Gastrocnemius medialis (tissue), 4 donors: ENCODE measurements at places on chromosomes 12 and 14. TPM values are rescaled to one million over a fixed set of nuclear protein-coding genes. Genes with fewer than 3 reads are reported as not detected.

CFAP251 gene
- 4.9 TPM for total RNA-seq

DNA sequence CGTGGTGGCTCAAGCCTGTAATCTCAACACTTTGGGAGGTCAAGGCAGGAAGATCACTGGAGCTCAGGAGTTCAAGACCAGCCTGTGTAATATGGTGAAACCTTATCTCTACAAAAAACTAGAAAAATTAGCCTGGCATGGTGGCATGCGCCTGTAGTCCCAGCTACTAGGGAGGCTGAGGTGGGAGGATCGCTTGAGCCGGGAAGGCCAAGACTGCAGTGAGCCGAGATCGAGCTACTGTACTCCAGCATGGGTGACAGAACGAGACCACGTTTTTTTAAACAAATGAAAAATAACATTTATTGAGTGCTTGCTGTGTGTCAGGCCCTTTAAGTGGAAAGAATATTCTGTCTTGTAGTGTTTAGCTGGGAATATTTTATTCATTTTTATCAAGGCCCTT, 26.6 kb upstream of the CLMN start:
- no peak for DNase-seq
- no peak overlapping the region for H3K27ac ChIP-seq
- no peak overlapping the region for H3K4me3 ChIP-seq
- H3K4me1 ChIP-seq = no peaks in the 10 kb centered on the region
- no peaks in the 10 kb centered on the region for H3K36me3 ChIP-seq

ATP5MC2 gene
- 614 TPM for total RNA-seq

KLC1 gene
- 217 TPM for total RNA-seq

- no peak overlapping the region for H3K4me3 ChIP-seq
- H3K4me1 ChIP-seq = peaks cover 50% of the 10 kb centered on the region
- H3K27me3 ChIP-seq = no peaks in the 10 kb centered on the region
- no peaks in the 10 kb centered on the region for H3K36me3 ChIP-seq
These were observed 16.4 kb downstream of the BAG5 start for GRCh38 chr14:103545915-103546651.

DNA sequence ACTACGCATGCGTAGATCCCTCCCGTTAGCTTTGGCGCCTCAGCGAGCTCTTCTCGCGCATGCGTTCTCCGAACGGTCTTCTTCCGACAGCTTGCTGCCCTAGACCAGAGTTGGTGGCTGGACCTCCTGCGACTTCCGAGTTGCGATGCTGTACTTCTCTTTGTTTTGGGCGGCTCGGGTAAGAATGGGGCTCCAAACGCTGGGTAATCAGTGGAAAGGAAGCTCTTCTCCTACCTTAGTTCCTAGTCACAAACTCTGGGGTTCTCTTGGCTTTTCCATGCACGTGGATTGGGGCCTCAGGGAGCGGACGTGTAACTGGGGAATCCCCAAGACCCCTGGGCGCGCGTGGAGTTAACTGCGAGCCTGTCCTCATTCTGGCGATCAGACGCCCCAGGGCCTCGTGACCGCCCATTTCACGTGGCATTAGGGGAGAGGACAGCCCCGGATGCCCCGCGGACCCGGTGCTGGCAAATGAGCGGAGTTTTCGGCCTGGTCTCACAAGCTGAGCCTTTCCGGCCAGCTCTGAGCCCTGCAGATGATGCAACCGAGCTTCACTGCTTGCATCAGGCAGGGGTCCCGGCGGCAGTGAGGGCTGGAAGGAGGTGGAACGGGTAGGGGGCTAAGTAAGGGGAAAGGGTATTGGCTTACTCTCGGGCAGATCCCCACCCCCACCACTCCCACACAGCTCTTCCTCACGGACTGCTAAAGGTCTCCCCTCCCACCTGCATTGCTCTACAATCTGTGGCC, at the start of gene SHMT2:
Gene SHMT2, plus strand, starts transcription at position 78 of the 747 bp plus-strand sequence. Its CDS starts 68 bp downstream, at position 146.
- peak; percentile 91 for DNase-seq
- H3K27ac ChIP-seq = peak within 1 kb of the TSS; percentile 81
- H3K27me3 ChIP-seq = peaks cover 15% of the 10 kb centered on the region
- peak within 1 kb of the TSS; percentile 84 for H3K4me3 ChIP-seq

DNA sequence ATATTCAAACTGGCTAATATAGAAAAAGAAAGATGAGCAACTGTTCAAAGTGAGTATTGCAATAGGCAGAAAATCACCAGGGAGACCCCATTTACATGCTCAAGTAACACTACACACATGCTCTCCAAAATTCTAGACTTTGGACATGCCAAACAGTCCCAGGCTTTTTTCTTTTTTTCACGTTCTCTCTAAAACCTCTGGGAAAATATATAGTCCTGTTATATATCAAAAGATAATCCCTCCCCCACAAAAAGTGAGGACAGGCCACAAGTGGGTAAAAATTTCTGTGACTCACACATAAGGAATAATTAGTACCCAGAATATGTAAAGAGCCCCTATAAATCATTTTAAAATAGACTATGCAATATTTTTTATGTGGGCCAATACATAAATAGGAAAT, 55.2 kb downstream of the EFCAB11 start:
- no peak overlapping the region for H3K4me3 ChIP-seq
- DNase-seq = no peak
- no peak overlapping the region for H3K27ac ChIP-seq
- H3K36me3 ChIP-seq = no peaks in the 10 kb centered on the region

MAGOHB gene
- total RNA-seq = 6.3 TPM

- H3K27ac ChIP-seq = no peak overlapping the region
- no peak overlapping the region for H3K4me3 ChIP-seq
- no peak for DNase-seq
- H3K36me3 ChIP-seq = peaks cover 14% of the 10 kb centered on the region
These were observed 27.4 kb downstream of the DNM1L start for GRCh38 chr12:32706335-32707024.

GRCh38 chr12:22014041-22014782, 31.8 kb upstream of the CMAS start:
- peak overlapping the region; percentile 6 for H3K27ac ChIP-seq
- DNase-seq = no peak
- no peaks in the 10 kb centered on the region for H3K36me3 ChIP-seq
- no peak overlapping the region for H3K4me3 ChIP-seq
- no peaks in the 10 kb centered on the region for H3K4me1 ChIP-seq

TAS2R42 gene
- total RNA-seq = not detected

- H3K4me3 ChIP-seq = no peak overlapping the region
- H3K27me3 ChIP-seq = no peaks in the 10 kb centered on the region
- peaks cover 72% of the 10 kb centered on the region for H3K36me3 ChIP-seq
- no peak for DNase-seq
- H3K27ac ChIP-seq = no peak overlapping the region
- no peaks in the 10 kb centered on the region for H3K4me1 ChIP-seq
These were observed 38.5 kb downstream of the LRIG3 start for GRCh38 chr12:58881816-58882215.

DIO2 gene
- total RNA-seq = 30.1 TPM

DNA sequence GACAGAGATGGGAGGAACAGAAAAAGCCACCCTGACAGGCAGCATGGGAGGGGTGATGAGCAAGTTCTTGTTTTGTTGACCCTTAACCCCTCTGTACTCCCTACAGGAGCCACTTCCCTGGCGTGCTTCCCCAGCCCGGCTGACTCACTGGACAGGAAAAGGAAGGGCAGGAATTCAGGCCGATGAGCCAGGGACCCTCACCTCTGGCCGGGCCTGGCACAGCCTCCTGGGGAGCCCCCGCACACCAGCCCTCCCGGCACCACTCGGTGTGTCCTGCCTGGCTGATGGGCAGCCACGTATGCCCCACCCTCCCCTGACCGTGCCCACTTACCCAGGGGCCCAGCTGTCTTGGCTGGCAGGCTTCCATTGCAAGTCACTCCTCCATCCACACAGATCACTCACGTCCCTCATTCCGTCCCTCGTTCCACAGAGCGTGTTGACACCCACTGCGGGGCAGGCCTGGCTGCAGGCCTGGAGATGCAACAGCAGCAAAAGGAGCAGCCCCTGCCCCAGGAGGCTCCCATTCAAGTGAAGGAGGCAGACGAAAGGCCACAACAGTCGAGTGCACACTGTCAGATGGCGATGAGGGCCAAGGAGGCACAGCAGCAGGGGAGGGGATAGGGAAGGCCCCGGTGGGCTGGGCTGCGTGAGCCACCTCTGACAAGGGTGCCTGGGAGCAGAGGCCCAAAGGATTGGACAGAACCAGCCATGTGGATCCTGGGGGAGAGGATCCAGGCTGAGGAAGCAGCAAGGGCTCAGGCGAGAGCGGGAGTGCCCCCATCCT, 19.7 kb upstream of the CD9 start:
- H3K4me3 ChIP-seq = no peak overlapping the region
- H3K4me1 ChIP-seq = peaks cover 25% of the 10 kb centered on the region
- no peaks in the 10 kb centered on the region for H3K27me3 ChIP-seq
- peak overlapping the region; percentile 49 for H3K27ac ChIP-seq
- DNase-seq = peak; percentile 44

NRIP2 gene
- total RNA-seq = 5.2 TPM

- H3K27me3 ChIP-seq = peaks cover 4% of the 10 kb centered on the region
- no peak overlapping the region for H3K27ac ChIP-seq
- H3K4me3 ChIP-seq = no peak overlapping the region
These were observed 73.9 kb downstream of the NEDD1 start for GRCh38 chr12:96980991-96981414.

GRCh38 chr12:126944684-126945083, 1322.3 kb upstream of the TMEM132C start:
- no peaks in the 10 kb centered on the region for H3K4me1 ChIP-seq
- no peaks in the 10 kb centered on the region for H3K27me3 ChIP-seq
- no peak overlapping the region for H3K4me3 ChIP-seq
- H3K36me3 ChIP-seq = no peaks in the 10 kb centered on the region
- no peak overlapping the region for H3K27ac ChIP-seq
- DNase-seq = no peak

DNA sequence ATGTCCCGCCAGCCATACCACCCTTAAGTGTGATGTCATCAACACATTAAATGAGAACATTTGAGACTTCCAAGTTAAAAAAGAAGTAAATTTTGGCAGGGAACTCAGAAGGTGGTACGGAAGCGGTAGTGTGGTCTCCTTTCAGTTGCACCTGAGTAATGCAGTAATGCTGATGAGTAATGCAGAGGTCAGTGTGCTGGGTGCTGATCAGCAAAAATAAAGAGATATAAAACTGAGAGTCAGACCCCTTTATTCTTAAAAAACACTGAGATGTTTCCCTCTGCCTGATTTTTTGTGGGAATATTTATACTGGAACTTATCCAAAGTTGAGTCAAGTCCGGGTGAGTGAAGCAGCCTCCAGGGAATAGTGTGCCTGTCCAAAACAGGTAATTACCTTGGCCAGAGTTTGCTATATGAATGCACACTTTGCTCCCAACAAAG, 370.6 kb upstream of the PRICKLE1 start:
- peaks cover 3% of the 10 kb centered on the region for H3K4me1 ChIP-seq
- H3K27ac ChIP-seq = no peak overlapping the region
- no peaks in the 10 kb centered on the region for H3K27me3 ChIP-seq
- H3K36me3 ChIP-seq = no peaks in the 10 kb centered on the region

PRB2 gene
- total RNA-seq = not detected

- no peaks in the 10 kb centered on the region for H3K27me3 ChIP-seq
- H3K4me3 ChIP-seq = no peak overlapping the region
- no peak overlapping the region for H3K27ac ChIP-seq
These were observed 251.2 kb downstream of the ACSS3 start for GRCh38 chr12:81329085-81329484.

PYGL gene
- total RNA-seq = 6.6 TPM

DNA sequence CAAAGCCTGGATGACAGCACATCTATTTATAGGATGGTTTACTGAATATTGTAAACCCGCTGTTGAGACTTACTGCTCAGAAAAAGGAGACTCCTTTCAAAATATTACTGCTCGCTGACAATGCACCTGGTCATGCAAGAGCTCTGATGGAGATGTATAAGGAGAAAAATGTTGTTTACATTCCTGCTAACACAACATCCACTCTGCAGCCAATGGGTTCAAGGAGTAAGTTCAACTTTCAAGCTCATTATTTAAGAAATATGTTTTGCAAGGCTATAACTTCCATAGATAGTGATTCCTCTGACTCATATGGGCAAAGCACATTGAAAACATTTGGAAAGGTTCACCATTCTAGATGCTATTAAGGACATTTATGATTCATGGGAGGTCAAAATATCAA, 201.7 kb downstream of the SNAPC1 start:
- H3K27me3 ChIP-seq = no peaks in the 10 kb centered on the region
- no peaks in the 10 kb centered on the region for H3K4me1 ChIP-seq
- DNase-seq = no peak
- H3K36me3 ChIP-seq = no peaks in the 10 kb centered on the region

DNA sequence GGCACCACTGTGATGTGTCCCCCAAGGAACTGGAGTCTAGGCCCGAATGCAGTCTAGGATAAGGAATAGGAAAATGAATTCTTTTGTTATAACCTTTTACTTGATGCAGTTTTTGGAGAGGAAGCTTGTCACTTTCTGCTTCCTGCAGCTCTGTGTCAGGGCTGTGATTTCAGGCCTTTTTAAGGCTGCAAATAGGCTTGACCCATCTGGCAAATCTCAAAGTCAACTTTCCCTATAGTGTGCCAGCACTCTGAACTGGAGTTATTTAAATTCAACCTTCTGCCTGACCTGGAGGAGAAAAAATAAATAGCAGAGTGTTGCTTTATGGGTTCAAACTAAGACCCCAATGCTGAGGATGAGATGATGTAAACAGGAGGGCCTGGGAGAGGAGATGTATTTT, 51.8 kb upstream of the CEP83 start:
- DNase-seq = no peak
- no peaks in the 10 kb centered on the region for H3K27me3 ChIP-seq
- no peak overlapping the region for H3K4me3 ChIP-seq

GYS2 gene
- 0.11 TPM for total RNA-seq

- H3K4me3 ChIP-seq = no peak overlapping the region
- no peak for DNase-seq
- H3K4me1 ChIP-seq = no peaks in the 10 kb centered on the region
These were observed 16.2 kb downstream of the OTX2 start for GRCh38 chr14:56794088-56794556.

DNA sequence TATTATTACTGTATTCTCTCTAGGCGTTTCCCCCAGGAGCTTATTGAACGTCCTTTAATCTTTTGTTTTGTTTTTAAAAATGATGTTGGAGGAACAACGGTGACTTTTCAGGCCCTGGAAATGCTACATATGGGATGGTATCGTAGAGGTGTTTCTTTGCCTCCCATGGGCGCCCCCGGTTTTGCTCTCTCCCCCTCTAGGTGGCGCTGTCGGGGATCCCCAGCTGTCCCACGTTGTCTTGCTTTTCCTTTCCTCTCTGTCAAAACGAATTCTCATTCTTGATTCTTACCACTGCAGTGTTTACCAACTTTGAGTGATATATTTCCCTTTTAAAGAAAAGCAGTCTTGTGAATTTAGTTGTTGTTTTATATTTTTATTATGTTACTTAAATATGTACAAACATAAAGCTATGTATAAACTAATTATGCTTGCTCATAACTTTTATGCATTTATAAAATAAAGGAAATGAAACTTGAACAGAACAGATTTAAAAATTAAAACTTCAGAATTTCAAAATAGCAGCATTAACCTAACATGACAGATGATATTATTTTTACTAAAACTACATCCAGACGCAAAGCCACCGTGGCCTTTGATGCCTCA, 171.9 kb downstream of the RGS6 start:
- no peaks in the 10 kb centered on the region for H3K4me1 ChIP-seq
- DNase-seq = no peak
- H3K27me3 ChIP-seq = no peaks in the 10 kb centered on the region
- no peak overlapping the region for H3K27ac ChIP-seq
- H3K36me3 ChIP-seq = no peaks in the 10 kb centered on the region

GRCh38 chr14:77988970-77989369, 181.2 kb upstream of the NRXN3 start:
- no peak overlapping the region for H3K4me3 ChIP-seq
- peaks cover 4% of the 10 kb centered on the region for H3K27me3 ChIP-seq
- DNase-seq = no peak
- no peaks in the 10 kb centered on the region for H3K36me3 ChIP-seq
- H3K27ac ChIP-seq = peak overlapping the region; percentile 3
